ENCODE measurements at places on chromosomes 12 and 14. TPM values are rescaled to one million over a fixed set of nuclear protein-coding genes. Genes with fewer than 3 reads are reported as not detected.

DNA sequence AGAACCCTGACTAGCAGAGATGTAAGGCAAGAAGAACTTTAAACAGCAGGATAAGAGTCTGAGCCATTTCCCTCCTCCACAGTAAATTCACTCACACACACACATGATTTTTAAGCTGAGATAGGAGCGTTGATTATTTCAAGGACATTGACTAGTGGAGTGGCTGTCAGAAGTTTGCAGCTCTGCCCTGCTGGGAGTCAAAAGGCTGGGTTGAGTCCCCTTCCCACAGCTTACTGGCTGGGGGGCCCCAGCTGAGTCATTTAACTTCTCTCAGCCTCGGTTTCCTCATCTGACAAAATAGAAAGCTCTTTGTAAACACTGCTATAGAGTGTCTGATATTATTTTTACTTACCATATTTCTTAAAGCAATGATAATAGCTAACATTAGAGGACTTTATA is 28.3 kb downstream of the VCPKMT start:
- DNase-seq, result no peak
- H3K36me3 ChIP-seq, result no peaks in the 10 kb centered on the region
- no peaks in the 10 kb centered on the region for H3K27me3 ChIP-seq
- no peaks in the 10 kb centered on the region for H3K4me1 ChIP-seq
- H3K27ac ChIP-seq, result no peak overlapping the region

The SRRM4 gene
- total RNA-seq, result 0.28 TPM

- no peaks in the 10 kb centered on the region for H3K27me3 ChIP-seq
- no peak overlapping the region for H3K4me3 ChIP-seq
- H3K4me1 ChIP-seq, result peaks cover 28% of the 10 kb centered on the region
- no peak overlapping the region for H3K27ac ChIP-seq
- DNase-seq, result no peak
These were observed 100.3 kb upstream of the NCOR2 start for GRCh38 chr12:124667506-124668326.

The CLEC1B gene
- total RNA-seq, result not detected

DNA sequence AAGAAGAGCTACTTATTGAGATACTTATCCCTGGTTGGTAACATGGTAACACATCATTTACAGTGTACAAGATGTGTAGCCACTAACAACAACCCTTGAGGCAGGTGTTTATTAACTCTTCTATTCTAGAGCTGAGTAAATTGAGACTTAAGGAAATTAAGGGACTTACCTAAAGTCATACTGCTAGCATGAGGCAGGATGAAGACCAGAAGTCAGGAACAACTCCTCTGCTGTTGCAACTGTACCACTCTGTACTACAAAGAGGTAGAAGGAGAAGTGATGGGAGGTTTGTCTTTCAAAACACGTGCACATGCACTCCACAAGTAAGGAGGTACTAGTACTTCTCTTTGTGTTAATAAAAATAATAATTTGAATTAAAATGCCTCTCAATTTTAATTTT is 79.9 kb downstream of the LLPH start:
- H3K27me3 ChIP-seq, result peaks cover 10% of the 10 kb centered on the region
- DNase-seq, result no peak
- H3K27ac ChIP-seq, result no peak overlapping the region

All from heart right ventricle (tissue), 16 donors.